ENCODE measurements at places on chromosomes 16 and 17.

DNA sequence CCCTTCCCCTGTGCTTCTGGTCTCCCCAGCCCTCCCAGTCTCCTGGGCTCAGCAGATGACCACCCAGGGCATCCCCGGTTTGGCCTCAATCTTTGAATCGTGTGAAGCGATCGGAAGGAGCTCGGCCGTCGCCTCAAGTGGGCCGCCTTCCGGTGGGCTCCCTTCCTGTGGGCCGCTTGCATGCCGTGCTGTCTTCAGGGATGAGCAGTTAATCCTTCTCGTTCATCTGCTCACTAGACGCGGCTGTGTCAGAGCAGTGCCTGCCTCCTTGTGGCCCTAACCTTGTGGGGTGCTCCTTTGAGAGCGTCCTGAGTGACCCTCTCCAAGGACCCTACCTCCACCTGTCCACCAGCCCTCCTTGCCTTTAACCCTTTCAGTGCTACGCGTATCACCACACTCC lies 40.4 kb downstream of the BAIAP2 start:
- no peak for DNase-seq
- no peak overlapping the region for H3K27ac ChIP-seq
- peaks cover 18% of the 10 kb centered on the region for H3K4me1 ChIP-seq
- H3K4me3 ChIP-seq, result no peak overlapping the region

GRCh38 chr16:84302111-84302954 lies 7.7 kb downstream of the WFDC1 start:
- H3K36me3 ChIP-seq, result no peaks in the 10 kb centered on the region
- H3K27me3 ChIP-seq, result no peaks in the 10 kb centered on the region
- H3K27ac ChIP-seq, result no peak overlapping the region
- no peak for DNase-seq
- no peak overlapping the region for H3K4me3 ChIP-seq

GRCh38 chr16:1098266-1098991 lies 2.4 kb upstream of the C1QTNF8 start:
- H3K36me3 ChIP-seq, result no peaks in the 10 kb centered on the region
- H3K27ac ChIP-seq, result no peak overlapping the region
- no peaks in the 10 kb centered on the region for H3K27me3 ChIP-seq
- DNase-seq, result no peak
- H3K4me1 ChIP-seq, result peaks cover 15% of the 10 kb centered on the region

DNA sequence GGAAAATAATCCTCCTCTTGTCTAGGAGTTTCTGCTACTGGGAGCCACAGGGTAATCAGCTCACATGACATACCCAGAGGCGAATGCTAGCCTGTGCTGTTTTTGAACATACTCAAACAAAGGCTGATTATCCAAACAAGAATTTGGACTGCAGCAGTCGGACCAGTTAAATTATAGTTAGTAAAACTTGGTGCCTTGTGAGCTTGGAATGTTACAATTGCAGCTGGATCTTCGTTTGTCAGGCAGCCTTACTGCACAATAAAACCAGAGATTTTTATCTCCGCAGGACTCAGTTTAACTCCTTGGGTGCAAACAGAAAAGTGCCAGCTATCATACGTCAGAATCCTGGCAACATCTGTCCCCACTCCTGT lies 163.8 kb upstream of the TBX2 start:
- no peak overlapping the region for H3K27ac ChIP-seq
- peaks cover 7% of the 10 kb centered on the region for H3K4me1 ChIP-seq
- H3K36me3 ChIP-seq, result no peaks in the 10 kb centered on the region
- H3K4me3 ChIP-seq, result no peak overlapping the region
- no peaks in the 10 kb centered on the region for H3K27me3 ChIP-seq

DNA sequence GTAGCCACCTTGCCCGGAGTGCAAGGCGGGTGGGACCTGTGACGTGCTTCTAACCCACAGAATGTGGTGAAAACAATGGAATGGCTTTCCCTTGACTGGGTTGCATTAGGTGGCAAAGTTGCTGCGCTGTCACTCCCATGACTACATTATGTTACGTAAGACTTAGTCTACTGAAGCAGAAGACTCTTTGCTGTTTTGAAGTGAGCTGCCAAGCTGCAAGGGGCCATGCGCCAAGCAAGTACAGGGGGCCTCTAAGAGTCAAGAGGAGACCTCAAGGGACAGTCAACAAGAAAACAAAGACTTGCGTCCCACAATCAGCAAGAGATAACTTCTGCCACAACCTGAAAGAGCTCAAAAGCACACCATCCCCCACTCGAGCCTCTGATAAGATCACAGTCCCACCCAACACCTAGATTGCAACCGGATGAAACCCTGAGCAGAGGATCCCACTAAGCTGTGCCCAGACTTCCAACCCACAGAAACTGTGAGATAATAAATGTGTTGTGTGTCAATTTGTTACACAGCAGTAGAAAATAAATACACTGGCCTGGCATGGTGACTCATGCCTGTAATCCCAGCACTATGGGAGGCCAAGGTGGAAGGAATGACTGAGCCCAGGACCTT lies 16.5 kb downstream of the ANKRD11 start:
- no peaks in the 10 kb centered on the region for H3K27me3 ChIP-seq
- H3K4me3 ChIP-seq, result no peak overlapping the region
- no peak for DNase-seq
- peaks cover 10% of the 10 kb centered on the region for H3K4me1 ChIP-seq
- peaks cover 2% of the 10 kb centered on the region for H3K36me3 ChIP-seq
- H3K27ac ChIP-seq, result no peak overlapping the region

- no peak for DNase-seq
- no peak overlapping the region for H3K4me3 ChIP-seq
- no peaks in the 10 kb centered on the region for H3K27me3 ChIP-seq
- H3K27ac ChIP-seq, result no peak overlapping the region
- no peaks in the 10 kb centered on the region for H3K36me3 ChIP-seq
Observed at GRCh38 chr16:12646490-12647274, 157.0 kb downstream of the CPPED1 start.

- no peak overlapping the region for H3K4me3 ChIP-seq
- H3K27me3 ChIP-seq, result no peaks in the 10 kb centered on the region
- peaks cover 12% of the 10 kb centered on the region for H3K4me1 ChIP-seq
- no peaks in the 10 kb centered on the region for H3K36me3 ChIP-seq
- H3K27ac ChIP-seq, result no peak overlapping the region
Observed at GRCh38 chr16:72169708-72170107, 2.2 kb downstream of the PMFBP1 start.

GRCh38 chr16:66188917-66189725 lies 177.4 kb upstream of the CDH5 start:
- peaks cover 6% of the 10 kb centered on the region for H3K4me1 ChIP-seq
- no peak for DNase-seq
- H3K27ac ChIP-seq, result no peak overlapping the region
- H3K4me3 ChIP-seq, result no peak overlapping the region
- H3K36me3 ChIP-seq, result no peaks in the 10 kb centered on the region
- no peaks in the 10 kb centered on the region for H3K27me3 ChIP-seq

- H3K4me1 ChIP-seq, result no peaks in the 10 kb centered on the region
- no peak overlapping the region for H3K27ac ChIP-seq
Observed at GRCh38 chr17:21113716-21114115, 13.0 kb upstream of the DHRS7B start.

- DNase-seq, result no peak
- H3K27me3 ChIP-seq, result no peaks in the 10 kb centered on the region
Observed at GRCh38 chr17:41012326-41013120, 3.6 kb upstream of the KRTAP3-1 start.

- no peak overlapping the region for H3K27ac ChIP-seq
- no peak overlapping the region for H3K4me3 ChIP-seq
- H3K36me3 ChIP-seq, result no peaks in the 10 kb centered on the region
- H3K4me1 ChIP-seq, result no peaks in the 10 kb centered on the region
- no peak for DNase-seq
- no peaks in the 10 kb centered on the region for H3K27me3 ChIP-seq
Observed at GRCh38 chr17:59238906-59239305, 18.6 kb downstream of the GDPD1 start.

DNA sequence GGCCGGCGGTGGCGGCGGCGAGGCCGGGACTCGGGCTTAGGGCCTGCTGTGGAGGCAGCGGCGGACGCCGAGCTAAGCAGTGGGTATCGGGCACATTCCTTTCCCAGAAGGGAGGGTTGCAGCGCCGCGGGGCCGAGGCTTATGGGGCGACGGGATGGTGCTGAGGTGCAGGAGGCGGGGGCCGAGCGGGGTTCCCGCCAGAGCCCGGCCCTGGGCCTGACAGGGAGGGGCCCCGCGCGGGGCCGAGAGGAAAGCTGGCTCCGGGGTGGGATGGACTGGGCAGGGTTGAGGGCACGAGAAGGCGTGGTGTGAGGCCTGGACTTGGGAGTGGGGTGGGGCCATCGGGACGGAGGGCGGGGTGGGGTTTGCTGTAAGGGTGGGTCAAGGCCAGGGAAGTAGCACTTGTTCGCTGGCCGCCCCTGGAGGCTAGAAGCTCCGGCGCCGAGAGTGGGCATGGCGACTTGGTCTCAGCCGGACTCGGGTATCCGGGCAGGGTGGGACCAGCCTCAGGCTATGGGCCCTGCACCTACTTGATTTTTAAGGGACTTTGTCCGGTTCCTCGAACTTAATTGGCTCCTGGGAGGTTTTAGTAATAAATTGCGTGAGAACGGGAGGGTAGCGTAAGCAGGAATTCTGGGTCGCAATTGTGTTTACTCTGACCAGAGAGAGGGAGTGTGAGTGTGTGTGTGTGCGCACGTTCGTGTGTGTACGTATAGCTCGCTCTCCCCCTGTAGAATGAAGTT lies 396 bp downstream of the NFE2L1 start:
- peaks cover 21% of the 10 kb centered on the region for H3K36me3 ChIP-seq
- H3K4me3 ChIP-seq, result peak overlapping the region; percentile 95
- DNase-seq, result no peak
- H3K27ac ChIP-seq, result peak overlapping the region; percentile 92
- no peaks in the 10 kb centered on the region for H3K27me3 ChIP-seq

DNA sequence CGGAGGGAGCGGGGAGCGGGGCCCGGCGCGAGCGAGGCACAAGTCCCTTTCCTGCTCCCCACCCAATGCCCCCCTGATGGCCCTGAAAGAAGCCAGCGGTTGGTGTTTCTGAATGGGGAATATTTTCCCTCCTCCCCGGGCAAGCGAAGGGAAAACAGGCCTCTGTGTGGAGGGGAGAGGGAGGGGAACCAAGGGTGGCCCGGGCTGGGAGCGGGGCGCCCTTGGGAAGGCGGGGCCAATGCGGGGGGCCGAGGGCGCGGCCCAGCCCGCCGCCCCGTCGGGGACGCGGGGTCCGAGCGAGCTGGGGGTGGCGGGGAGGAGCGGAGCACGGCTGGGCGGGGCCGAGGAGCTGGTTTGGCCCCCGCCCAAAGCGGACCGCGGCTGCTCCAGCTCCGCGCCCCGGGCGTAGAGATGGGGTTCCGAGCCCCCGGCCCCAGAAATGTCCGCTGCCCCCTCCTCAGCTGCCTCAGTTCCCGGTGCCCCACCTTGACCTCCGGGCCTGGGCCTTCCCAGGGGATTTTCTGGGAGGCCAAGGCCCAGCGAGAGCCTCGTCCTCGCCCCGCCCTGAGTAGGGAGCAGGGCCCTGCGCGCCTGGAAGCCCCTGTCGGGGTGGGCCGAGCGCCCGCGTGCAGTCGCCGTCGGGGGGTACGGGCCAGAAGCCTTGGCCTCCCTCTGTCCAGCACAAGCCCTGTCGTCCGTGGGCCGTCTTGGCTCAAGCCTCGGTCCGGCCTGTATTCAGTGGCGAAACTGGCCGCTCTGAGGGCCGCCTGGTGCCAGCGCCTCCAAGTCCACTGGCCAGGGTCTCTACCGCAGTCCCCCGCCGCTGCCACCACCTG lies 3.9 kb upstream of the HEXIM1 start:
- no peak for DNase-seq
- H3K4me1 ChIP-seq, result peaks cover 9% of the 10 kb centered on the region
- H3K36me3 ChIP-seq, result no peaks in the 10 kb centered on the region

DNA sequence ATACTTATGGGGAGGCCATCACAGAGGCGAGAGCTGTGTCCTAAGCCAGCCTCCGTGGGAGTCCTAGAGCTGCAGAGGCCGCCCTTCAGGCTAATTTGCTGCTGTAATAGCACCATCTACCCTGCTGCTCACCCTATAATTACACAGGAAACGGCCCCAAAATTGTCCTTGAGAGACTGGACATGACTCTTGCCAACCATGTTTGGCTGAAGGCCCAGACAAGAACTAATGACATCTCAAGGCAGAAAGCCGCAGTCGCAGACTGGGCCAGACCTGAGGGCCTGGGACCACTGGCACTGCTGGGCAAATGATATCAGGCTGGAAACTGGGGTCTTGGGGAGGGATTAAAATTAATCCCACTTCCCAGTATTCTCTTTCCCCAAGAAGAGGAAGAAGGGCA lies 24.1 kb downstream of the PSMD7 start:
- no peak overlapping the region for H3K4me3 ChIP-seq
- no peak for DNase-seq
- no peaks in the 10 kb centered on the region for H3K27me3 ChIP-seq
- H3K36me3 ChIP-seq, result peaks cover 12% of the 10 kb centered on the region
- no peaks in the 10 kb centered on the region for H3K4me1 ChIP-seq

DNA sequence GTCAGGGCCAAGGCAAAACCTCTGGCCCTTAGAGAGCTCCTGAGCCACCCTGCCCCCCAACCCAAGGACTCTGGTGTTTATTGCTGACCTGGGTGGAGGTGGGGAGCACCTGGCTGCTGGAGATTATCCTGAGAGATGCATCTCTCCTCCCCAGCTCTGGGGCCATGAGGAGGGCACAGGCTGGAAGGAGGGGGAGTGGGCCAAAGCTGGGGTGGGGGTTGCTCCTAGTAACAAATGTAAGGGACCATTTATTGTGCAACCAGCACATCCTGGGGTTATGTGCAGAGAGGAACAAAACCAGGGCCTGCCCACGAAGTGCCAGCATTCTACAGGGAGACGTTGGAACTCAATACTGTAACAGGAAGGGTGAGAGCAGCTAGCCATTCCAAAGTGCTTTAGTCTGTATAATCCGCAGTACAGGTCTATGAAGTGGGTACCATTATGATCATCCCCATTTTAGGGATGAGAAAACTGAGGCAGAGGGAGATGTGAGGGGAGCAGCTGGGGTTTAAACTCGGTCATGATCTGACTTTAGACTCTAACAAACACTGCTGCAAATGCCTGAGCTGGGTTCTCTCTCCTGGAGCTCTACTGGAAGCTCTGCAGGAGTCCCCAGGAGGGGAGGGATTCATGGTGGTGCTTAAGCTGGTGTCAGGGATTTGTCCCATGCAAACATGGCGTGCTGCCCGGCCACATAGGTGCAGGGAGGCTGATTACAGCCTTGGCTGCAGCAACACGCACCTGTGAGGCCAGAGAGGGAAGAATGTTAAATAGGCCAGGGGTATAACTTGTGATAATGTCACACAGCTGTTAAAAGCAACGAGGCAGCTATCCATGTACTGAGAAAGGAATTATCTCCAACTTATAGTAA lies 1.4 kb upstream of the RHBDF2 start:
- H3K36me3 ChIP-seq, result no peaks in the 10 kb centered on the region
- no peak overlapping the region for H3K27ac ChIP-seq
- DNase-seq, result no peak
- H3K4me3 ChIP-seq, result no peak overlapping the region

GRCh38 chr16:55035956-55036355 lies 105.3 kb downstream of the IRX5 start:
- H3K36me3 ChIP-seq, result no peaks in the 10 kb centered on the region
- no peaks in the 10 kb centered on the region for H3K4me1 ChIP-seq
- H3K27me3 ChIP-seq, result no peaks in the 10 kb centered on the region
- no peak overlapping the region for H3K27ac ChIP-seq
- no peak overlapping the region for H3K4me3 ChIP-seq
- DNase-seq, result no peak

- no peak overlapping the region for H3K27ac ChIP-seq
- H3K36me3 ChIP-seq, result peaks cover 45% of the 10 kb centered on the region
- H3K4me3 ChIP-seq, result peak overlapping the region; percentile 52
- no peaks in the 10 kb centered on the region for H3K27me3 ChIP-seq
- DNase-seq, result no peak
Observed at GRCh38 chr17:40287159-40287493, 553 bp upstream of the CDC6 start.

Measured in neuronal stem cell (in vitro differentiated cells).